ENCODE measurements at places on chromosomes 6 and 20. TPM values are rescaled to one million over a fixed set of nuclear protein-coding genes. Genes with fewer than 3 reads are reported as not detected.

DNA sequence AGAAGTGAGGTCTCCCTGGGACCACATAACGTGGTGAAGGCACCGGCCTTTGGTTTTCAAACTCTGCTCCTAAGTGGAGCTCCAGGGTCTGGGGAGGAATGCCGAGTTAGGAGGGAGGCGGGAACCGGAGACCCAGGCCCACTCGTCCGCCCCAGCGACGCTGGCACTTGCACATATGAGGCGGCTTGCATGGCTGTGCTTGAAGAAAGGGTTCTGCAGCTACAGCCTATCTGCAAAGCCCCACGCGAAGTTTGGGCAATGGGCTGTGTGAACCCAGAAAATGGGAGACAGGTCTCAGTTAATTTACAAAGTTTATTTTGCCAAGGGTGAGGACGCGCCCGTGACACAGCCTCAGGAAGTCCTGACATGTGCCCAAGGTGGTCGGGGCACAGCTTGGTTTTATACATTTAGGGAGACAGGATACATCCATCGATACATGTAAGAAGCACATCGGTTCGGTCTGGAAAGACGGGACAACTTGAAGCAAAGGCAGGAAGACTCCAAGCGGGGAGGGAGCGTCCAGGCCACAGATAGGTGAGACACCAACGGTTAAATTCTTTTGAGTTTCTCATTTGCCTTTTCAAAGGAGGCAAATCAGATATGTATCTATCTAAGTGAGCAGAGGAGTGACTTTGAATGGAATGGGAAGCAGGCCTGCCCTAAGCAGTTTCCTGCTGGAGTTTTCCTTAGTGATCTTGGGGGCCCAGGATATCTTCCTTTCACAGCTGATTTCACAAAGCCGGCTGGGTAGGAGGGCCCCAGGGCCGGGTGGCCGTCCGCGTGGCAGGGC is 782 bp upstream of the PCMTD2 start:
- DNase-seq: peak; percentile 79

The ZC3H12D gene
- total RNA-seq: 2.2 TPM

- no peak for DNase-seq
Measured at GRCh38 chr6:111583986-111584385, 21.7 kb downstream of the TRAF3IP2 start.

GRCh38 chr6:16804546-16805242 is 43.4 kb upstream of the ATXN1 start:
- no peak for DNase-seq

The IP6K3 gene
- total RNA-seq: 1.5 TPM

GRCh38 chr6:140812636-140813035 is 1320.1 kb upstream of the GJE1 start:
- DNase-seq: no peak

- DNase-seq: no peak
Measured at GRCh38 chr20:4844325-4844724, 122.6 kb downstream of the PRND start.
